Activated naive CD8-positive, alpha-beta T cell treated with anti-CD3 and anti-CD28 coated beads for 36 hours (primary cell): ENCODE measurements at places on chromosomes 4 and X. TPM values are rescaled to one million over a fixed set of nuclear protein-coding genes. Genes with fewer than 3 reads are reported as not detected.

- no peak for DNase-seq
Measured at GRCh38 chrX:85622635-85623034, 243.2 kb upstream of the POF1B start.

DNA sequence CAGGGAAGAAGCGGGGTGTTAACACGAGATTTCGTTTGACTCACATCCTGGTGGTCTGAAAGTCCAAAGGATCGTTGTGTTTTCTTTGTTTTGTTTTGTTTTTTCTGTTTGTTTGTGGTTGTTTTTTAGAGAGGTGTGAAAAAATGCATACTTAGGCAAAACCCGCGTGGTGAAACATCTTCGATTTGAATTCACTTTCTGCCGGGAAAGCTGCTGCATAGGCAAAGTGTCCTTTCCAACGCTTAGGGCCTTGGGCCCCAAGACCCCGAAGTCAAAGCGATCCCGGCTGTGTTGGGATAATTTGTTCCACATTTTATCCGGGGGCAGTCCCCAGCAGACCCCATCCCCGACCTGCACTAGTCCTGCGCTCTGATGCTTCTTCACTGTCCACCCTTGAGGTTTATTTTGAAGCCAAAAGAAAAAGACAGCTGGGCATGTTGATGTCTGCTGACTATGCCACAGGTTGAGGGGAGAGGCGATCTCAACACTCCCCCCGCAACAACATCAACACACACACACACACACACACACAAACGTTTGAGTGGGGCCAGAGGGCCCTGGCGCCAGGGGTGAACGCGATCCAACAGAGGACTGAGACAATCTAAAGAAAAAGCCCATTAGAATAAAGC lies 2.0 kb downstream of the MSX1 start:
- DNase-seq, result no peak

The DCAF8L2 gene
- total RNA-seq, result not detected

GRCh38 chrX:135185795-135186443 lies 14.7 kb upstream of the CT55 start:
- DNase-seq, result peak; percentile 14

The MAOB gene
- total RNA-seq, result not detected

GRCh38 chrX:112746812-112747595 lies 67.3 kb upstream of the LHFPL1 start:
- no peak for DNase-seq

DNA sequence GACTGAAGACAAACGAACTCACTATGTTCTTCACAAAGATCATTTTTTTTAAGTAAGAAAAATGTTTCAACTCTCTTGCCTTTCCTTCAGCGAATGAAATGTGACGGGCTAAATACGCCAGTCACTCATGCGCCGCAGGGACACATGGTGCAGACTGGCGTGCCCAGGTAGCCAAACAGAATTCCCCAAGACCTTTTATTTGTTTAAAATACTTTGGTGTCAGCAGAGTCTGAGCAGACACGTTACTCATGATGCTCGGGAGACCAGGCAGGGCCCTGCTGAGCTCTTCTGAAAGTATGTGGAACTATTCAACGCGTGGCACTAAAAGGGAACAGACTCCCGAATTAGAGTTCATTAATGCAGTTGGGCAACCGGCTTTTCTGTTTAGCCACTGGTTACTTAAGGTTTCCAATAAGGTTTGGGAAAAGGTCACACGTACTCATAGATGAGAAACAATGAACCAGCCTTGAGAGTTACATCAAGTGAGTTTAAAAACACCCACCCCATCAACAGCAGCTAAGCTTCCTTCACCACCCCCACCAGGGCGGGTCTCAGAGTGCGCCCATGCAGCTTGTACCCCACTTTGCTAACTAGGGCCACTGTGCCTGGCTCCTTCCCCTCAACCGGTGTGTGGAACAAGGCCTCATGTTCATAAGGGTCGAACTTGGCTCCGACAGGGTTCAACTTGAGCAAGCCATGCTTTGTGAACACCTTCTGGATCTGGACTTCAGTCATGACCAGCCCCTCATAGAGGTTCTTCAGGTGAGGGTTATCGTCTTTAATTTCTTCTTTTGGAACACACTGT lies 7.3 kb downstream of the GRPEL1 start:
- DNase-seq, result no peak

GRCh38 chrX:31449081-31449480 lies 377.2 kb upstream of the FTHL17 start:
- DNase-seq, result no peak

The TCEAL5 gene
- not detected for total RNA-seq

The ARSJ gene
- total RNA-seq, result not detected

DNA sequence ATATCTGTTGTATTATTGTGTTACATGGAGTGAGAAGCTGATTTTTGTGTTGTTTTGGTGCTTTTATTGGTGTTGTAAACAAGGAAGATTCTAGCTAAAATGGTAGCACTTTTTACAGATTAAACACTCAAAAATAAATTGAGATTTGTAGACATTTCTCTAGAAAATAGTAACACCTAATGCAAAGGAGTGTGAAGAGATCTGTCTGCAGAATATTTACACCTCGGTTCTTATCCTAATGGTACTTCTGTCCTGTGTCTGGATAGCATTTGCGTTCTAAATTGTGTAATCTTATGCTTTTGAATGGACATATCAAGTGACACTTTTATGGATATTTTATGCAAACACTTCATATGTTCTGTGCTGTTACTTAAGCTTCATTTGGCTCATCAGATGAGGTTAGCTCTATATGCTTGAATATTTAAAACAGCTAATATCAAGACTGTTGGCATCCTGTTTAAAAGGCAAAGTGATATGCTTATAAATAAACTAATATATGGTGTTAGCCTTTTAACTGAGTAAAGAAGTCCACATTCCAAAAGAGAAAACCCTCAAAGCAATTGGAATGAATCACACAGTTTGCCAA lies 6.0 kb downstream of the PCDH7 start:
- no peak for DNase-seq

The NLRP2B gene
- total RNA-seq, result not detected

- DNase-seq, result no peak
Measured at GRCh38 chr4:156109943-156110900, 156.6 kb upstream of the CTSO start.

DNA sequence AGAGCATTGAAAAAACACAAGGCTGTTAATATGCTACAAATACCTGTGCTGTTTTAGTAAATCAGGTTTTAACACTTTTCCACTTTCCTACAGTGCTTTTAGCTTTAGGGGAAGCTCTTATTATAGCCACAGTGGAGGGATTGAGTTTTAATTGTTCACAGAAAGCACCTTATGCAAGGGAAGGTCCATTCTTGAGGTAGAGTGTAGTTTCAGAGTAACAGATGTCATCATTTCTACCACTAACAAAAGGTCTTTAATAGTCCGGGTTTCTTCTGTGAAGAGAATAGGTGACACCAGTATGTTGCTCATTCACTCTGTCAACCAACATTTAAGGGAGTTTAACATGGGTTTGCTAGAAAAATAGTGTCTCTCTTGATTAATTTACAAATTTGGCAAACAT lies 104.4 kb downstream of the STIM2 start:
- no peak for DNase-seq

DNA sequence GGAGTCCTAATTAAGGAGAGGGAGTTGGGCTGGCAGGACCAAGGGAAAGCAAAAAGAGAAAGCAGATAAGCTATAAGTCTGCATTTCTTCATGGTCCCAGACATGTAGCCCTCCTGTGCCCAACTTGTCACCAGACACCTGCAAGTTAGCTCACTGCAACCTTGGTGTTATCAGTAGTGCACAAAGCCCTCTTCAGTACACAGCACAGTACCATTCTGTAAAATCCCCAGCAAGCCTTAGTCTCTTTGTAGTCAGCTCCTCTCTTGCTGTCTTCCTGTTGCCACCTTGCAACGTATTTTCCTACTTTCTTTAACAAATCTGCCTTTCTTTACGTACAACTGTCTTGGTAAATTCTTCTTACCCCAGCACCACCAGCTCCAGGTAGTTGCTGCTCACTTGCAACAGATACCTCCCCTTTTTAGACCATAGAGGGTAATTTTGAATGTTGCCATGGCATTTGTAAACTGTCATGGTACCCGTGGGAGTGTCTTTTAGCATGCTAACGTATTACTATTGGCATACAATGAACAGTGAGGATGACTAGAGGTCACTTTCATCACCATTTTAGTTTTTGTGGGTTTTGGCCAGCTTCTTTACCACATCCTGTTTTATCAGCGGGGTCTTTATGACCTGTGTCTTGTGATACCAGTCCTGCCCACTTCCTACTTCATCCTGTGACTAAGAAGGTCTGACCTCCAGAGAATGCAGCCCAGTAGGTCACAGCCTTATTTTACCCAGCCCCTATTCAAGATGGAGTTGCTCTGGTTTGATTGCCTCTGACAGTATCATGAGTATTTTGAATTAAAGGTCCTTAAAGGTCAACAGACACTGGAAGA lies 28.3 kb upstream of the AP1S2 start:
- no peak for DNase-seq

DNA sequence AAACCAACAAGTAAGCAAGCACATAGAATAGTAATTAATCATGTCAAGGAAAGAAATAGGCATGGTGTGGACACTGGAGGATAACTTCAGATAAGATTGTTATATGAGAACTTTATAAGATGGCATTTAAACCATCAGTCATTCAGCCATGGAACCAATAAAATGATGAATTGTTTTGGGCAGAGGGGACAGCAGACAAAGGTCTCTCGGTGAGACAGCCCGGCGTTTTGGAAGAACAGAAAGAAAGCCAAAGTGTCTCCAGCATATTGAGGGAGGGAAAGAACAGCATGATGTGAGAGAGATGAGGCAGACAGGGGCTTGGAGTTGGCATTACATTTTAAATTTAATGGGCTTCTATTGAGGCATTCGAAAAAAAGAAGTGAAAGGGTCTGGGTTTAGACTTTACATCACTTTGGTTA lies 883 bp upstream of the PPM1K start:
- DNase-seq, result no peak

DNA sequence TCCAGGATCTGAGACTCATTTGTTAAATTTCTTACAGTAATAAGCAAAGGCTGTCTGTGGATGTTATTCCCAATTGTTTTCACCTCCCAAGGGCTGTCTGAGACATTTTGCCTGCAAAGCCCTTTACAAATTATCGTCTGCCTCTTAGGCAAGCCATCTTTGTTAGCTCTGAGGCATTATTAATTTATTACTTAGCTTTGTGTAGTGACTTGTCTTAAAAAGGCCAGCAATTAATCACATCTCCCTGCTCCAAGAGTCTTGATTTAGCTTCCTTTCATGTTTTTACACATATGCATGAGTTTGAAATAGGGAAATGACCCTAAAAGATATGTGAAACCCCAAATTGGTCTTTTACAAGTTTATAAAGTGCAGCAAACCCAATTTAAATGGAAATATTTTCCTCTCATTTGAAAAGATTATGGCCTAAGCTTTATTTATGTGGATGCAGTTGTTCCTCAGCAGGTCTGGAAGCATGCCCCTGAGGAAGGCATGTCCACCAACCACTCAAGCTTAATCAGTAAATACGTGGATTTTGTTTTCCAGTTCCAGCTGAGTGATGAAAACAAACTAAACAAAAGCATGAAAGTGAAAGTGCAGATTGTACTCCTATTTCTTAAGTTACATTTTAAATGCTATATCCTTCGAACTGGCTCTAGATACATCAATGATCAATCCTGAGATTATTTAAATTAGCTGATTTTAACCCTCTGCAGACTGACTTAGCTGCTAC lies 173.6 kb upstream of the LNX1 start:
- DNase-seq, result no peak

- DNase-seq, result no peak
Measured at GRCh38 chrX:138908577-138908976, 197.1 kb upstream of the FGF13 start.

The GPR34 gene
- total RNA-seq, result 1.0 TPM
